ENCODE measurements at places on chromosomes 7 and 10.

GRCh38 chr7:41886901-41887311 is 184.0 kb upstream of the INHBA start:
- peak; percentile 96 for DNase-seq

DNA sequence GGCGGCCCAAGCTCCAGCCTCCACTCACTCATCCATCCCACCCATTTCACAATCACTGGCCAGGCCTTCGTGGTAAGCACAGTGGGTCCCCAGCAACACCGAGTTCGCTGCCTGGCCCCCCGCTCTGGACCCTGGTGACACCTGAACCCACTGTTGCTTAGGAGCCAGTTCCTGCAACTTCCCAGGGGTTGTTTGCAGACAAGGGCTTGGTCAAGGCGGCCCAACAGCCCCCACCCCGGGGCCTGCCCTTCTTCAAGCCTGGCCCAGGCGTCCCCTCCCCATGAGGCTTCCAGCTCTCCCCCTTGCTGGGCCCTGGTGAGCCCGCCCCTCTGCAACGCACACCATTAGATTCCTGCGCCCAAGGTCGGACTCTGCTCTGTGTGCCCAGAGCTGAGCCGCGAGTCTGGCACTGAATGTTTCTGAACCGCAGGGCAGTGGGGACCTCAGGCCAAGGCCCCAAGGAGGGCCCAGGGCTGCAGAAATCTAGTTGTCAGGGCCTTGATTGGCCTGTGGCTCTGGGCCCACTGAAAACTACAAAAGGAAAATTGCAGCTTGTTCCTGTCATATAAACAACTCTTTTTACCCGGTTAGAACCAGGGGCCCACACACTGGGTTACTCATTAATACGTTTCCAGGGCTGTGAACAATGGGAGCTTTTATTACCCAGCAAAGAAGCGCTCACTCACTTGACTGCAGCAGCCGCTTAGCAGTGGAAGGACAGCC is 2.1 kb upstream of the COX19 start:
- DNase-seq: no peak

DNA sequence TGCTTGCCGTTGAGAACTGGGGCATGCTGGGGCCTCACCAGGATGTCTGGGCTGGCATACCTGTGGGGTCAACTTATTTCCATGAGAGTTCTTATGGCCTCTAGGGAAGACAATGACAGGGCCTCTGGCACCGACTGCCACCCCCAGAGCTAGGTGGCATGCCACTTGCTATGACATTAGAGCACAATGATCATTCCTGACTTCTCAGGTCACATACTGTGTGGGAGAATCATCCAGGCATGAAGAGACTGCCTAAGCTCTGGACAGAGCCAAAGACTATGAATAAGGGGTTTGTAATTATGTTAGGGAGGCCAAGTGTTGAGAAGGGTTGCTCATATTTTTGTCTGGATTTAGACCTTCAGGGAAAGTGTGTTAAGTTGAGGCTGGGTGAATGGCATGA is 97.5 kb downstream of the PTPN20 start:
- DNase-seq: no peak

- DNase-seq: no peak
Measured at GRCh38 chr10:59106441-59106840, 70.0 kb upstream of the PHYHIPL start.

DNA sequence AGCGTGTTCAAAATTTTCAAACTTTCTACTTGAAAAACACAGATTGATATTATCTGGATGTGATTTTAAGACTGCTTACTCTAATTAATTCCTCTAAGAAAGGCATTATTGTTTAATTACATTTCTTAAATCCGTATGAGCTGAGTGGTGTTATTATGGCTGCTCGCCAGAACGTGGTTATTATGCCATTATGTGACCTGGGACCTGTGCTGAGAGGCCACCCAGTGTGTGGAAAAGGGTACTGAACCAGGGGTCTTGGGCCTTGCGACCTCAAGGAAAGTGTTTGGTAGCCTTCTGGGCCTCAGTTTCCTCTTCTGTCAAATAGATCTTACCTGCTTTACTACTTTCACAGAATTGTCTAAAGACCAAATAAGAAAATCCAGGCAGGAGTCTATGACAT is 15.4 kb downstream of the LGI1 start:
- DNase-seq: no peak

DNA sequence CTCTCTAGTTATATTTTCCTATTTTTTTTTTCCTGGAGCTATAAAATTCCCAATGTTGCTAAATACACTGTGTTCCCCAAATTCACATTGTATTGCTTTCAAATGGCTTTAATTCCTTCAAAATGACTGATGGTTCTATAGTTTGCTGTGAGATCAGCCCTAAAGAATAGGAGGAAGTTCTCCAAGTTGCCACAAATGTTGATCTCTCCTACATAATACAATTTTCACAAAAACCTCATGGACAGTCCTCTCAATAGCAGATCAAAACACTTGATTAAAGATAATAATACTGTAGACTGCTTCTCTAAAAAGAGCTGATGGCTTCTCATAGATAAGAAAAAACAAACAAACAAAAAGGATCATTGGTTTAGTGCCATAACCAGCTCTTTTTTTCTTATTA is 97.8 kb upstream of the CAV2 start:
- no peak for DNase-seq

DNA sequence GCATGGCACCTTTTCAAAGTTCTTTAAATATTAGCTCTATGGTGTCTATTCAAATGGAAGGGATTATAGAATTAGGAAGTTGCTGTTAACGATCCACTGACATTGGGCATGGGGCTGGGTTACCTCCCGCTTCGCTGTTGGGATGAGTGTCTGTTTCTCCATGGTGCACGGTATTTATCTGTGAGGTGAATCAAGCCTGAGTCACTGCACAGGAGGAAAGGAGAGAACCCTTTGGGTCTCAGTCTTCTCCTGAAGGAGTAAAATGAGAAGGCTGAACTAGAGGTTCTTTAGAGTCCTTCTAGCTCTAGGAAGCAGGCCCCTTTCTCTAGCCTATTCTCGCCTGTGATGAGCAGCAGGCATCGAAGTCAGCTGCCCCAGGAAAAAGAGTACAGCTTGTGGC is 7.3 kb downstream of the JCAD start:
- DNase-seq: no peak

DNA sequence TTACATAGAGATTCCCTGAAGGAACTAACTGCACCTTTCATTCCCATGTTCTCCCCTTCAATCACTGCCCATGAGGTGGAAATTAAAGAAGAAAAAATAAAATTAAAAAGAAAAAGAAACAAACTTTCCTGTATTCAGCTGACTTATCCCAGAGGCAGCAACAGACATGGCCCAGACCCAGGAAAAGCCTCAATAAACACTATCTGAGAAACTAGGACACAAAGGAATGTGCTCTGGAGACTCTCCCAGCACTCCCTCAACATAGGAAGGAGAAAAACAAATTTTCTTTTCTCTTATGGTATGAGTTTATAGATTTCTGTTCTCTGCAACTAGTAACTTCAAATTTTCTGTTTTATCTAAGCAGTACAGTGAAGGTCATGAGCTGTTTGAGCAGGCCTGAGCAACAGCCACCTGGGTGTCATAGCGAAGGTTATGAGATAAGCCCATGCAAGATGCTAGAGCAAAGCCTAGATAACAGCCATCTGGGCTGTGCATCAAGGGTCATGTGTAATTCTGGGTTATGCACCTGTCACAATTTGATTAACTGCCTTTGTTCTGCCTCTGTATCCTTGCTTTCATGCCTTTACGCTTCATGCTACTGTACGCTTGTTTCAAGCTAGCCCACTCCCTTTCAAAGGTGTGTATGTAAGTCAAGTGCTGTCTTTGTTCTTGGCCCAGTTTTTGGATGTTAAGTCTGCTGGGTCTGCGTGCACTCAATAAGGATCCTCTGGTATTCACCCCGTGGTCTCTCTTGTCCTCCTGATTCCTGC is 11.0 kb upstream of the OR6B1 start:
- DNase-seq: peak; percentile 15

- no peak for DNase-seq
Measured at GRCh38 chr10:60441515-60441914, 51.8 kb upstream of the ANK3 start.

GRCh38 chr7:50706469-50706937 is 76.2 kb downstream of the GRB10 start:
- DNase-seq: no peak

GRCh38 chr10:50470345-50470744 is 153.4 kb downstream of the SGMS1 start:
- no peak for DNase-seq

DNA sequence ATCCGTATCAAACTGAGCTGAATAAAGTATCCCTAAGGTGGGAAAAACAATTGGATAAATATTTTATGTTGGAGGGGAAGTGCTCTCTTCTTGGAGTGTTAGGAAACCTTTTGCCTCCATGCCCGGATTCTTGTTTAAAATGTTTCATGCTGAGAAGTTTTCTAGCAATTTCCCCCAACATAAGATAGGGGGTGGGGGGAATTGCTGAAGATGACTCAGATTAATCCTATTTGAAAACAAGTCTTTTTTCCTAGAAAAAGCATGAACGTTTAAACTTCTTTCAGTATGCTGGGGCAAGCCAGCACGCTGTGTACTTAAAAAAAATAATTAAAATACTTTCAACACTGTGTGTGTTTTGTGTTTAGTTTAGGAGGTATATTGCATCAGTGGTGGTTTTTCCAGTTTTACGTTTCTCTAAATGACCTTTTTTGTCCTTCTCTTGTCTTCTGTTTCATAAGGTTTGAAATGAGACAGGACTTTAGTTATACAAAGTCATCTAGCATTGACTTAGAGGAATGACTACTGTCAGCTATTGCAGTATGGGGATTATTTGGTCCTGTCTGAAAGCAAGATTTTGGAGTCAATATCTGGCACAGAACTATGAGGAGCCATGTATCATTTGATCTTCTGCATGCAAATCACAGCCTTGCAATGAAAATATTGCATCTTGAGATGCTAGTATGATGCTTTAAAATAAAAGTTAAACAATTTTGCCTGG is 295.9 kb downstream of the GATA3 start:
- no peak for DNase-seq

Data from GM04504 (cell line).